ENCODE measurements at places on chromosomes 3 and 15. TPM values are rescaled to one million over a fixed set of nuclear protein-coding genes. Genes with fewer than 3 reads are reported as not detected.
A peak's percentile ranks its signal among the peaks of the same experiment; 100 is the strongest.

Gene MYEF2
- 45.9 TPM for total RNA-seq

- no peak overlapping the region for H3K4me3 ChIP-seq
- H3K27me3 ChIP-seq: no peaks in the 10 kb centered on the region
- no peak overlapping the region for H3K27ac ChIP-seq
- peaks cover 9% of the 10 kb centered on the region for H3K4me1 ChIP-seq
Measured at GRCh38 chr3:142216321-142216720, 9.1 kb downstream of the GK5 start.

Gene SLCO2A1
- total RNA-seq: 3.8 TPM

- H3K4me1 ChIP-seq: no peaks in the 10 kb centered on the region
- H3K27me3 ChIP-seq: no peaks in the 10 kb centered on the region
- H3K36me3 ChIP-seq: no peaks in the 10 kb centered on the region
Measured at GRCh38 chr15:97009031-97009431, 678.5 kb downstream of the NR2F2 start.

- H3K27me3 ChIP-seq: no peaks in the 10 kb centered on the region
- peaks cover 6% of the 10 kb centered on the region for H3K4me1 ChIP-seq
- no peak overlapping the region for H3K27ac ChIP-seq
- DNase-seq: peak; percentile 57
- no peaks in the 10 kb centered on the region for H3K36me3 ChIP-seq
- no peak overlapping the region for H3K4me3 ChIP-seq
Measured at GRCh38 chr3:137792626-137793271, 28.6 kb downstream of the SOX14 start.

DNA sequence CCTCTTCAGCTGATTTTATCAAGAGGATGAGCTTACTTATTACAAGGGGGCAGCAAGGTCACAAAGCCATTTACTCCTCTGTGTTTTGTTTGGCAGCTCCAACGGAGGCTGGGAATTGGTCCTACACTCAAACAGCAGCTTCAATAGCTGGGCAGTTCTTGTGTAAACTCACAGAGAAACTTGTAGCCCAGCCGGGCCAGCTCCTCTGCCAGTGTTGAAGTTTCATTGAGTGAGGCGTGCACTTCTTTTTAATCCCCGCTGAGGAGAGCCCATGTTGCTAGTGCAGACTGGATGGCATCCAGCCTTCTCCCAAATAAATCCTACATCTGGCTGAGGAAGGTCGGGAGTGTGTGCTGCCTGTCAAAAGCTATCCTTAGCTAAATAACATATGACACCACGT is 59.5 kb downstream of the BFSP2 start:
- no peak overlapping the region for H3K4me3 ChIP-seq
- no peaks in the 10 kb centered on the region for H3K36me3 ChIP-seq
- peaks cover 3% of the 10 kb centered on the region for H3K4me1 ChIP-seq
- no peak for DNase-seq
- peaks cover 2% of the 10 kb centered on the region for H3K27me3 ChIP-seq

DNA sequence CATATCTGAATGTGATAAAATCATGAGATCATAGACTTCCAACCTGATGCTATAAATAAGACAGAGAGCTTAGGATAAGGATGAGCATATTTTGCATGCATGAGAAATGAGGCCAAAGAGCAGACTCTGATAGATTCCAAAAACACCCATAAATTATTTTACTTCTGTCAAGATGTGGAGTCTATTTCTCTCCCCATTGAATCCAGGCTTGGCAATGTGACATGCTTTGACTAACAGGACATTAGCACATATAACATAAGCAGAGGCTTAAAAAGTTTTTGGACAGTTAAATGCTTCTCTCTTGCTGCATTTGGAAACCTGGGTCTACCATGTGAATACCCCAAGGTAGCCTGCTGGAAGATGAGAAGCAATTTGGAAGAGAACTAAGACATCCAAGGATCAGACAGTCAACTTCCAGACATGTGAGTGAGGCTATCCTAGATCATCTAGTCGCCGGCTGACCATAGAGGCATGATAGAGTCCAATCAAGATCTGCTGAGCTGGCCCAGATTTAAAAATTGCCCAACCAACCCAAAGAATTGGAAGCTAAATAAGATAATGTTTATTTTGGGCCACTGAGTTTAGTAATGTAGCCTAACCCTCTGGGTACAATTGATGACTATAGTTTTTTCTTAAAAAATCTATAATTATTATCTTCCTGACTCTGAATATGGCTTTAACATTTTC is 30.3 kb downstream of the MYLK start:
- H3K27ac ChIP-seq: no peak overlapping the region
- no peaks in the 10 kb centered on the region for H3K4me1 ChIP-seq
- no peaks in the 10 kb centered on the region for H3K27me3 ChIP-seq
- H3K36me3 ChIP-seq: no peaks in the 10 kb centered on the region
- H3K4me3 ChIP-seq: no peak overlapping the region

DNA sequence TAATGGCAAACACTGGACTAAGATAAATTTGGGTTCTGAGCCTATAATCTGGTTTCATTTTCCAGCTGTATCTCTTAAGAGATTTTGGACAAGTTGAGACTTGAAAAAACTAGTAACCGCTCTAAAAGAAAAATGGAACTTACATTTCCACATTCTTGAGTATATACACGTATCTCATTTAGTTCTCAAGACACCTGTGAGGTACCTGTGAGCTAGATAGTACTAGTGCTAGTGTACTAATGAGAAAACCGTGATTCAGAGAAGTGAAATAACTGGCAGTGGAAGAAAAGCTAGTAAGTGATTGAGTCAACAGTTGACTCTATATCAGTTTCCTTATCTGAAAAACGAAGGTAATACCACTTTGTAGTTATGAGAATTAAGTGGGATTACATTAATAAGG is 62.2 kb upstream of the PAQR5 start:
- no peak overlapping the region for H3K27ac ChIP-seq
- H3K36me3 ChIP-seq: no peaks in the 10 kb centered on the region
- DNase-seq: no peak
- no peak overlapping the region for H3K4me3 ChIP-seq
- no peaks in the 10 kb centered on the region for H3K27me3 ChIP-seq

DNA sequence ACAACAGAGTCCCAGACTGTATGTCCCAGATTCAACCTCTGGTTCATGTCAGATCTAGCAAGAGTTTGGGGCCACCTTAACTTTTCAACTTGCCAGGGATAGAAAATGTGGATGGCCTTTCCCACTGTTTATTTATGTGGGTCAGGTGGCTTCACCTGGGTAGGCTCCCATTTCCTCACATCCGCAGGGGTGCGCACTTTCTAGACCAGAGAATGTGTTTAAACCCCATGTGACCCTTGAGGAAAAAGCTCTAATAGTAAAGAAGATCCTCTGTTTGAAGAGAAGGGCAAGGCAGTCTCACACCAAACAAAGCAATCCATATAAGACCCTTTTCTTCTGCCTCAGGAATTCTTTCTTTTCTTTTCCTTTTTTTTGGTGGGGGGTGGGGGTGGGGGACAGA is 167.2 kb upstream of the TSC22D2 start:
- no peak for DNase-seq
- H3K4me3 ChIP-seq: no peak overlapping the region
- H3K27ac ChIP-seq: no peak overlapping the region
- no peaks in the 10 kb centered on the region for H3K36me3 ChIP-seq
- no peaks in the 10 kb centered on the region for H3K27me3 ChIP-seq
- H3K4me1 ChIP-seq: peaks cover 9% of the 10 kb centered on the region

GRCh38 chr15:82570721-82571508 is 30.7 kb upstream of the RPS17 start:
- DNase-seq: no peak
- H3K27me3 ChIP-seq: peaks cover 6% of the 10 kb centered on the region
- peaks cover 5% of the 10 kb centered on the region for H3K4me1 ChIP-seq
- no peaks in the 10 kb centered on the region for H3K36me3 ChIP-seq
- H3K27ac ChIP-seq: no peak overlapping the region
- no peak overlapping the region for H3K4me3 ChIP-seq
